Activated CD4-positive, alpha-beta T cell treated with anti-CD3 and anti-CD28 coated beads, Interleukin-2, amount 50 U/mL, for 16 hours (primary cell): ENCODE measurements at places on chromosomes 1 and 21.

DNA sequence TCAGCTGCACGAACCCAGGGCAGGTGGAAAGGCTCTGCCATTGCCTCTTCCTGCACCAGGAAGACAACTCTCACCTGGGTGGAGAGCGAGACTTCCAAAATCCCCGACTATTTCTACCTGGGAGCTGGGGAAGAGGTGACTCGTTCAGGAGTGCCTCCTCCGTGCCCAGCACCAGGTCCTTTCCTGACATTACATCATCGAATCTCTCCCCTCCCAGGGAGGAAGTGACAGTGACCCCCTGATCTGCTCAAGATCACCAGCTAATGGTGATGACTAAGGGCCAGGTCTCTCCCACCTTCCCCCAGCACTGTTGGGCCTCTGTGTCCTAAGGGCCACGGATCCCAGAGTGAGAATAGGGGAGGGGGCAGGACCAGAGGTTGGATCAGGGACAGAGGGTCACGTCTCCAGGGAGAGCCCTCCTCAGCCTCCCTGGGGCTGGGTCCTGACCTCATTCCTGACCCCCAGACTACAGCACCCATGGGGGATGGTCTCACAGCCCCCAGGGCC is 6.8 kb downstream of the MEGF6 start:
- DNase-seq: no peak

- no peak for DNase-seq
Measured at GRCh38 chr1:68908316-68908715, 411.4 kb upstream of the DEPDC1 start.

GRCh38 chr1:203346060-203346768 is 4.7 kb downstream of the FMOD start:
- no peak for DNase-seq

GRCh38 chr1:63864224-63864641 is 90.4 kb downstream of the ROR1 start:
- no peak for DNase-seq

GRCh38 chr21:42121794-42122193 is 50.7 kb downstream of the UMODL1 start:
- DNase-seq: no peak

DNA sequence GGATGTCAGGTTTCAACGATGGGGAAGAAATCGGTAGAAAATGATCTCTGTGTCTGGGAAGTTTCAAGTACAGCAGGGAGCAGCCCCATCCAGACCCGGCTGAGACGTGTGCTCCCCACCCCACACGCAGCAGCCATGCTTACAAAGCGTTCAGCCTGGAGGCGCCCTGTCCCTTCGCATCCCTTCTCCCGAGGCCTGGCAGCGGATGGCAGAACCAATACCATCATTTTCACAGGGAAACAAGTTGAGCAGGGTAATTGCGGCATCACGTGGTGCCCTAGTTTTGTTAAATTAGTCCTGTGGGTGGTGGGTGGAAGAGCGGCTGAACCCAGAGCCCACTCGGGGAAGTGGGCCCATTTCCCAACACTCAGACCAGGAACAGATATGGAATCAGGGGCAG is 23.9 kb downstream of the KCNAB2 start:
- DNase-seq: no peak

DNA sequence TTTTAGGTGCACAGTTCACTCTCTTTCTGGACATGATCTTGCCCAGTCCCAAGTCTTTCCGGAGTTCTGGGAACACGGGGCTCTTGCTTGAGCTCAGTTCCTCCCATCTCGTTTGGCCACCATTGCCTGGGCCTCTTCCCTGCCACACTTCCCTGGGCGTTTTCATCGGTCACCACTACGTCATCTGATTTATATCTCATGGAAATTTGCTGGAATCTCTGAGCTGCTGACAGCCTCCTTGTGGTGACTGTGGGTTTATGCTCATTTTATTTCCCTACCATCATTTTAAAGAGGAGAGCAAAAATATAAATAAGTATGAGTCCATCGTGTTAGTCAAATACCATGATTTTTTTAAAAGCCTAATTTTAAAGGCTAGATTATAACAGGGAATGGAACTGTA is 449.1 kb upstream of the KAZN start:
- DNase-seq: no peak

GRCh38 chr1:21930080-21930571 is 7.0 kb downstream of the HSPG2 start:
- no peak for DNase-seq

- DNase-seq: no peak
Measured at GRCh38 chr1:185971688-185972087, 237.5 kb downstream of the HMCN1 start.
